ENCODE measurements at places on chromosomes 3 and 15. TPM values are rescaled to one million over a fixed set of nuclear protein-coding genes. Genes with fewer than 3 reads are reported as not detected.
A peak's percentile ranks its signal among the peaks of the same experiment; 100 is the strongest.

GRCh38 chr3:67713764-67714469 is 59.5 kb upstream of the SUCLG2 start:
- DNase-seq: no peak

DNA sequence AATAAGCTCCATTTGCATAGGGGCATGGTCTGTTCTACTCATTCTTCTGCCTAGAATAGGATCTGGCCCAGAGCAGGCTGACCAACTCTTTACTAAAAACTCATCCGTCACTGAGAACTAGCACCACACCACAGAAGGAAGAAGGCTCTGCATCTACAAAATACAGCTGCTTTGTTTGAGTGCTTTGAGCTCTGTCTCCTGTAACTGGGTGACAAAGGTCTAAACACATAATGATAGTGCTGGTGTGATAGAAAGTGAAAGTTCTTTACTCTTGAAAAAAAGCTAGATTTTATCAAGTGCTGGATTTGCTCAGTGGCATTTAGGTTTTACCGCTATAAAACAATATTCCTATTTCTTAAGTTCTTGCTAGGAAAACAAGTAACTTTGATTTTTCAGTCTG is 140.7 kb downstream of the FHIT start:
- DNase-seq: no peak

DNA sequence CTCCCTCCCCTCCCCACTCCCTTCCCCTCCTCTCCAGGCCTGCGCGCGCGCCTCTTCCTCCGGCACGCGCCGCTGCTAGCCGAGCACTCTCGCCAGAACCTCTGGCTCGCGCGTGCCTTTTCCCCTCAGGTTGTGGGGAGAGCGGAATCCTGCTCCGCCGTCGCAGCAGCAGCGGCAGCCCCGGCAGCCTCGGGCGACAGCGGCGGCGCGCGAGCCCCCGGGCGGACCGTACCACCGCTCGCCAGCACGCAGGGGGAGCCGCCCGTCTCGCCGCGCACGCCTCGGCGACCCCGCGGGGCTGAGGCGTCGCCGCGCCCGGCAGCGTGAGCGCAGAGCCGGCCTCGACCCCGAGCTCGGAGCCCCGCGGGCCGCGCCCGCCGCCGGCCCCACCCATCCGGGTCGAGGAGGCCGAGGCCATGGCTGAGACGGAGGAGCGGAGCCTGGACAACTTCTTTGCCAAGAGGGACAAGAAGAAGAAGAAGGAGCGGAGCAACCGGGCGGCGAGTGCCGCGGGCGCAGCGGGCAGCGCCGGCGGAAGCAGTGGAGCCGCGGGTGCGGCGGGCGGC is at the start of gene CDV3:
CDV3 (plus strand) TSS at position 58 of the 566 bp plus-strand sequence; CDS start at position 417, 359 bp downstream.
- DNase-seq: no peak

- no peak for DNase-seq
Measured at GRCh38 chr3:52194485-52195290, 3.3 kb upstream of the ALAS1 start.

- no peak for DNase-seq
Measured at GRCh38 chr15:57947781-57948180, 117.7 kb downstream of the ALDH1A2 start.

Gene DNAH1
- 0.60 TPM for total RNA-seq

DNA sequence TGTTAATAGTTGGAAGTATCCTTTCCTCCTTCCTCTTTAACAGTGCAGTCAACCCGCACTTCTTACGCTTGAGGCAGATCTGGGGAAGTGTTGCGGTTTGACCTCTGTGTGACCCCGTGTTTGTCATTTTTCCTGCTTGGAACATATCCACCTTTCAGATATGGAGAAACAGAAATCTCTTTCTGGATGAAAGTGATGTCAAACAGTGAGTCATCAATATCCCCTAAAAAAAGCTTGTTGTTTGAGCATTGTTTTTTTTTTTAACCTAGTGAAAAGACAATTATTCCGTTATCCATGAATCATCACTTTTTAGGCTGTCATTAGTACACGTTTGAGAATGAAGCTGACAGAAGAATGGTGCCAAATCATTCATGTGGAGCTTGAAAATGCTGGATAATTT is 293.7 kb downstream of the ARPP21 start:
- peak; percentile 48 for DNase-seq

DNA sequence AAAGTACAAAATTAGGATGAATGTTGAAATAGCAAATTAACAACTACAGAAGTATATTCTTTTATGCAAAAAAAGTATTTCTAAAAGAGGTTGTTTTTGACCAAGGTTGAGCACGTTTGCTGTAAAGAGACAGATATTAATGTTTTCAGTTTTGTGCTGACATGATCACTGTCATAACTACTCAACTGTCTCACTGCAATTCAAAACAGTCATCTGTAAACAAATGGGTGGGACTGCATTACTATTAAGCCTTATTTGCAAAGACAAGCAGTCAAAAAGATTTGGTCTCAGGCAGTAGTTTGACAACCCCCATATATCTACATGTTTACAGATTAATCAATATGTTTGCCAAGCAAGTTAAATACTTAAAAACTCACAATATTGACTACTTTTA is 109.1 kb upstream of the ZNF385D start:
- DNase-seq: no peak

DNA sequence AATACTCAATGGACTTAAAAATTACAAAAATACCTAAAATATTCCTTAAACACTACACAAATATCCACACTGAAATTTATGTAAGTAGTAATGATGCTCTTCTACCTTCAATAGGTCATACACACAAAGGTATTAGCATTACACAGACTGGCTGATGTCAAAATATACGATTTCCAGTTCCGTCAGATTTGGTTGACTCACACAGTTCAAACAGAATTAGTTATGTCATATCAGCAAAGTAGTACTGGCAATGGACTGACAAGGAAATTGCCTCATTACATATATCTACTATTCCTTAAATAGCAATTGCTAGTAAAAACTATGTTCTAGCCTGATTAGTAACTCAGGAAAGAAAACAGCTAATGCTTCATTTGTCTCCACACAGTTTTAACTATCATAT is 70.8 kb downstream of the ADAM10 start:
- no peak for DNase-seq

- no peak for DNase-seq
Measured at GRCh38 chr15:67558502-67558901, 16.0 kb downstream of the MAP2K5 start.

DNA sequence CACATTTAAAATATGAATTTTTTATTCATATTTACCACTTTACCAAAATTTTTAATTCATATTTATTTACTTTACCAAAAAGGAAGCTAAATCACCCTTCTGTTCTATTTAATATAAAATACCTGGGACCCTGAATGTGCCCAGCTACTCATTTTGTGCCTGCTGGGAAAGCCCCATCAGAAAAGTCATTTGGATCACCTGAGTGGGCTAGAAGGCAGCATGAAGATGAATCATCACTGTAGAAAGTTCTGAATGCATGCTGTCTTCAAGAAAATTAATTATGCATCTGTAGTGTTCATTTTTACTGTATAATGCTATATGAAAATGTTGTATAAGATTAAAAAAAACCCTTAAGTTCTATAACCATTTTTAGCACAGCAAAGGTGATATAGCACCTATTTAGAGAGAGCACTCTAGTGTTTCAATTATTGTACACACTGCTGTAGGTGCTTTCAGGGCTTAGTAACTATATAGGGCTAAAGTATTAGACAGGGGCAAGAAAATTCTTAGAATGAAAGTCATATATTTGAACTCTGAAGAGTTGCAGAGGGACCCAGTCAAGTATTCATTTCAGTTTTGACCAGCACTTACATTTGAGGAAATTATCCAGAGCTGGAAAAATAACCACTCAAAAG is 175.1 kb downstream of the NFKBIZ start:
- DNase-seq: no peak

DNA sequence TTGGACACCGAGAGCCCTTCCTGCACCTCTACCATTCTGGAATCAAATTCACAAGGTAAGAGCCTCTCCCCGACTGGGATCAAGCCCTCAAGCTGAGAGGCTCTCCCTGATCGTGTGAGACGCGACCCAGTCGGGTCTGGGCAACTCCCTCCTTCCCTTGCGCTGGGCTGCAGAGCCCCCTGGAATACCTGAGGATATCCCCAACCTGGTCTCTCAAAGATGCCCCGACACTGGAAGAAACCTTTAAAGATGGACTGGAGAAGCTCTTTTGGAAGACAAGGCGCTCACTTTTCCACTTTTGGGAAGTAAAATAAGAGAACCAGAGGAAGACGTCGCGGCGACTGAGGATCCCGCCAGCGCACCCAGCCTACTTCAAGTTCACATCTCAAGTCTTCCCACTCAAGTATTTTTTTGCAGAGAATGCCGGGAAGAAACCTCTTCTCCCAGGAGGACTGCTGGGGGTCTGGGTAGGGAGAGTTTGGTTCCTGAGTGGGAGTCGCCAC is 33.8 kb downstream of the ZIC4 start:
- no peak for DNase-seq

DNA sequence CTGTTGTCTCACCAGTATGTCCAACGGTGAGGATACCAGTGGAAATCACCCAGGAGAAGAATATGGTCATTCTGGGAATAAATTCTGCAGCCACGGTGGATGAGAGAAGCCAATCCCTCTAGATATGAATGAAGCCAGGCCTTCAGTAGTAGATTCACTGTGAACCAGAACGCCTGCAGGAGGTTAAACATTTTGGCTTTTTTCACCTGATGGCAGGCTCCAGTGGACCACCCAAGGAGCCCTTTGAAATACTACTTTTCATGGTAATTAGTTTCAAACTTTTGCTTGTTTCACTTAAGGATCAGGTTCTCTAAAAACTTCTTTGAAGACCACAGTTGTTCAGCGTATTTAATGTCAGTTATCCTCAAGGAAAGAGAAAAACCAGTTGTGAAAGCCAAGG is 353.4 kb downstream of the RORA start:
- no peak for DNase-seq

- no peak for DNase-seq
Measured at GRCh38 chr3:165197481-165197800, 1.3 kb upstream of the SLITRK3 start.

Gene ITIH1
- not detected for total RNA-seq

Gene EFHB
- total RNA-seq: not detected

- DNase-seq: peak; percentile 41
Measured at GRCh38 chr15:92617549-92618520, 37.7 kb downstream of the FAM174B start.

GRCh38 chr3:126542340-126543241 is 16.1 kb downstream of the C3orf22 start:
- no peak for DNase-seq

GRCh38 chr15:36954486-36954885 is 145.9 kb downstream of the MEIS2 start:
- DNase-seq: no peak

DNA sequence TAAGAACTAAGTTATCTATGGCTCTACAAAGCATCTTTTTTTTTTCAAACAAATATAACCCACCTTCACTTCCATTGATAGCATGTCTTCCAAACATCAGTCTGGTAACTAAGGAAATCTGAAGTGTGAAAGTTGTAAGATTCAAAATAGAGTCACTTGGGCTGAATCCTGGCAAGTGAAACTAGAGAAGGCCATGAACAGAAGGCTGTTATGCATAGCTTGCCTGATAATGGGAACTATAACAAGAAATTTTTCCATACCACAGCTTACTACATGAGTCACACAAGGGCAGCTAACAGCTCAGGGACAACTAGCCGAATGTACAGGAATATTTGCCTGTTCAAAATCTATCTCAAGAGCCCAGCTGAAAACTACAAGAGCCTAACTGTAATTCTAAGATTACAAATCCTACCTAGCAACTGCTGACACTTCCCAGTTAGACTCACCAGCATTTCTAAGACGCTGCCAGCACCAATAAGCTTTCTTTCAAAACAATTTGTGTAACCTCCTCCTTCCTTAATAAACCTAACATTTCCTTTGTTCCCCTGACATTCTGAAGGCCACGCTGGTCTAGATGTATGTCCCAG is 1066.5 kb downstream of the PLOD2 start:
- DNase-seq: peak; percentile 71

- DNase-seq: no peak
Measured at GRCh38 chr15:42048821-42049200, 28.0 kb upstream of the PLA2G4E start.

GRCh38 chr3:179750720-179751328 is 98.0 kb downstream of the USP13 start:
- peak; percentile 20 for DNase-seq

- DNase-seq: no peak
Measured at GRCh38 chr3:128587391-128587790, 63.2 kb downstream of the RPN1 start.

GRCh38 chr3:149382101-149382467 is 4.6 kb upstream of the TM4SF1 start:
- no peak for DNase-seq

DNA sequence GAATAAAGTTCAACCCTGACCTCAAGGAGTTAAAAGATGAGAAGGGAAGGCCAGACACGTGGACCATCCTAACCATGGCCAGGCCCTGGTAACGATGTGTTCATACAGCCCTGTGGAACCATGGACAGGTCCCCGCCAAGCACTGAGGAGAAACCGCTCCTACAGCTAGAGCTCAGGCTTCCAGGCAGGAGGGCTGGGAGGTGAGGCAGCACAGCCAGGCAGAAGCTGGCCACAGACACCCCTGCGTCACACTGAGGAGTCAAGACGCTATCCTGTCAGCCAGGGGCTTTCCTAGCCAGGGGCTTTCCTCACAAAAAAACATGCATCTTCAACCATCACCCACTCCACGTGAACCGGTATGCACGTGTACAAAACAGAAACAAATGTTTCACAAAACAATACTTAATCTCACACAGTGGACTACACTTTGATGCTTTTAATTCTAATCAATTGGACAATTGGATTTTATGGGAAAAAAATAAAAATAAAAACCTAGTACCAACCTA is 73.2 kb downstream of the TBC1D2B start:
- no peak for DNase-seq

Gene LRRC49
- total RNA-seq: 8.5 TPM

Gene MESP2
- total RNA-seq: not detected

DNA sequence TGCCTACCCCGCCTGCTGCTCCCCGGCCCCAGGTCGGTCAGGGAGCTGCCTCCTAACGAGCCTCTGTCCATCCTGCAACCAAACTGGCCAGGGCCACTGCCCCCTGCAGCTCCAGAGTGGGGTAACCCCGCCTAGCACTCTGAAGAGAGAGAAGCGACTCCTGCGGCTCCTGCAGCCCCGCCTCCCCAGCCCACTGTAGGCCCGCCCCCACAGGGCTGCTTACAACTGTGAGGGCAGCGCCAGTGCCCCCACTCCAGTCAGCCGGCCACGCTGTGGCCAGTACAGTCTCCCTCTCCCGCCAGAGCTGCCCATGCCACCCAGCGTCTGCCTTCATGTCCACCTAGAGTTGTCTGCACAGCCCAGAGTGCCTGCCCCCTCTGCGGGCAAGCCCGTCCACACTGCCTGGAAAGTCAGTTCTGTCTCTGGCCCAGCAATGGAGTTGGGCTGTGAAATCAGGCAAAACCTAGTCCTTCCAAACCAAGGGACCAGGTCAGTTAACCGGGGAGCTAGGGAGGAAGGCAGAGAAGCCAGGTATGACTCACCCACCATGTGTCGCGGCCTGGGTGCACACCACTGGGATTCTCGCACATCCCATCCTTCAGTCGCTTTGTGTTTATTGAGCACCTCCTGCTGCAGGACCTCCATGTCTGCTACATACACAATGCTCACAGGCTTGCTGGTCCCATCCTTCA is 2.4 kb downstream of the UCN2 start:
- peak; percentile 49 for DNase-seq

GRCh38 chr15:69781411-69782125 is 316.1 kb downstream of the TLE3 start:
- DNase-seq: no peak

- DNase-seq: no peak
Measured at GRCh38 chr3:123813876-123814275, 70.3 kb downstream of the MYLK start.

Gene STXBP5L
- 9.8 TPM for total RNA-seq

Gene RAD51
- total RNA-seq: 13.5 TPM

- no peak for DNase-seq
Measured at GRCh38 chr15:60964527-60964926, 264.6 kb downstream of the RORA start.

Gene CRYBG3
- 9.2 TPM for total RNA-seq
